ENCODE measurements at places on chromosomes 16 and 17.

- DNase-seq = no peak
Observed at GRCh38 chr16:27677263-27677662, 127.3 kb downstream of the KATNIP start.

GRCh38 chr16:78106686-78107085 is 7.2 kb downstream of the WWOX start:
- no peak for DNase-seq

DNA sequence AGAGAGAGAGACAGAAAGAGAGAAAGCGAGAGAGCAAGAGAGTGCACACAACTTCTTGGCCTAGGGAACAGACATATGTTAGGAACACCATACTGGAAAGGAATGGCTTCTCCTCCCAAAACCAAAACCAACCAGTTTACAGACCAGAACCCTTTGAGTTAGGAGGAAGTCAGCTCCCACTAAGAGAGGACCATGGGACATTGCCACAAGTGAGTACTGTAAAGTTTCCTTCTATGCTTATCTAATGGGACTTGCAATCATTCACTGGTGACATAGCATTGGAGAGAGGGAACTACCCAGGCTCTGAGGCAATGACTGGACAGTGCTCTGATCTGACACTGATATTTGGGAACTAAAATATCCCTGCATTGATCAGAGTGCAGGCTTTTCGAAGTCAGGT is 32.4 kb downstream of the TBC1D3B start:
- DNase-seq = no peak

- no peak for DNase-seq
Observed at GRCh38 chr17:70076189-70076588, 1.2 kb downstream of the KCNJ16 start.

DNA sequence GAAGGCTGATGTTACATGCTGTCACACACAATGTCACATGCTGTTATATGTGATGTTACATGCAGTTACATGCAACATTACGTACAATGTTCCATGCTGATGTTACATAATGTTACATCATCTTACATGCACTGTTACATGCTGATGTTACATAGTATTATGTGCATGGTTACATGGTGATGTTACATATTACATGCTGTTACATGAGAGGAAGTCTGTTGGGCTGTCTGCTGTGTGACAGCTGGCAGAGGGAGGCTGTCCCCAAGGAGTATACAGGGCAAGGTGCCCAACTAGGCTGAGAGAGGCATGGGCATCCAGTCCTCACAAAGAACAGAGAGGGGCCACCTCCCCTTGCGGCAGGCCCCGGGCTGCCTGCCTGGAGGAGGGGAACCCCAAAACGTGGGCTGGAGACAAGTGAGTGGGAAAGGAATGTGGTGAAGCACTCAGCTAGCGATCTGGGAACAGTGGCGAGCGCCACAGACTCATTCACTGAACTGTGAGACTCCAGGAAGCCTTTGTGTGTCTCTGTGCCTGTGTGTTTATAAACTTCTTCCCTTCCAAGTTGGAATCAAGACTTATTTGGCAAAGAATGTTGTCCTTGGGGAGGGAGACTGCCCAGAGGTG is 30.6 kb downstream of the TMEM92 start:
- DNase-seq = no peak
